ENCODE measurements at places on chromosomes 4 and X.

GRCh38 chrX:70219938-70220764 is 14.3 kb upstream of the AWAT1 start:
- DNase-seq: no peak

GRCh38 chr4:121885115-121885514 is 14.8 kb upstream of the BBS7 start:
- DNase-seq: no peak

DNA sequence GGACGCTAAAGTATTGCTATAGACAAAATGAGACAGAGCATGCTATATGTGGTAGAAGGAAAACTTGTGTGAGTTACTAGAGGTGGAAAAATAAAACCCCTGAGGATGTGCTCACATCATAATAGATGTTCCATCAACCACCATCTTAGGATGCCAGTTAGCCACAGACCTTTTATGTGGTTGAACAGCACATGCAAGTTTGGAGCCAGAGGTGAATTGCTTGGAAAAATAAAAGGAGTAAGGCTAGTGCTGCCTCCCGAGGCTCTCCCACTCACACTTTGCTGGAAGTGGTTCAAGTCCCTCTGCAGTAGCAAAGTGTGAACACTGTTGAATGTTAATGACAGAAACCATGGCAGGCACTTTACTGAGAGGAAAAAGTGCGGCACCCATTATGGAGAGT is 39.4 kb upstream of the PPARGC1A start:
- no peak for DNase-seq

DNA sequence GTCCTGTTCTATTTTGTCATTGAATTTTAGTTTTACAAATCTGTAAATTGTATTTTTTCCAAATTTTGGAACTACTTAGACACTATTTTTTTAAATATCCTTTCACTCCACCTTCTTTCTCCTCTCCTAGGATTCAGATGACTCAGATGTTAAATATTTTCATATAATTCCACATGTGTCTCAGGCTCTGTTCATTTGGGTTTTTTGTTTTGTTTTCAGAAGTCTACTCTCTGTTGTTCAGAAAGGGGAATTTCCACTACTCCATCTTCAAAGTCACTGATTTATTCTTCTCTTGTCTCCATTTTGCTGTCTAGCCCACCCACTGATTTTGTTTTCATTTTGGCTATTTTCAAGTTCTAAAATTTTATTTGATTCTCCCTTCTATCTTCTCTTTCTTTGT is 264.0 kb upstream of the SLIT2 start:
- peak; percentile 58 for DNase-seq

GRCh38 chr4:104860238-104861123 is 286.2 kb upstream of the TET2 start:
- DNase-seq: peak; percentile 46

DNA sequence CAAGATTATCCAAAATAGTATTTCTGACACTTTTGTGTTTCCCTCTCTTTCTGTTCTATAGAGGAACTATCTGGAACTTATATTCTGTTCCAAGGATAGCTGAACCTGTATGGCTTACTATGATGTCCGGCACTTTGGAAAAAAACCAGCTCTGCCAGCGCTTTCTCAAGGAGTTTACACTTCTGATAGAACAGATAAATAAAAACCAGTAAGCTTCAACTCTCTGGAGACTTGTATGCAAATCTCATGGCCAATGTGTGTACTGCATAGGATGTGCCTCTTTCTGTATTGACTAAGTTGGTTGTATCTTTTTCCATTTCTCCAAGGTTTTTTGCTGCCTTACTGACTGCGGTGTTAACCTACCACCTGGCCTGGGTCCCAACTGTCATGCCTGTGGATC is 92.5 kb downstream of the FNIP2 start:
- DNase-seq: no peak

- no peak for DNase-seq
Observed at GRCh38 chrX:76850851-76851250, 423.3 kb downstream of the MAGEE1 start.

DNA sequence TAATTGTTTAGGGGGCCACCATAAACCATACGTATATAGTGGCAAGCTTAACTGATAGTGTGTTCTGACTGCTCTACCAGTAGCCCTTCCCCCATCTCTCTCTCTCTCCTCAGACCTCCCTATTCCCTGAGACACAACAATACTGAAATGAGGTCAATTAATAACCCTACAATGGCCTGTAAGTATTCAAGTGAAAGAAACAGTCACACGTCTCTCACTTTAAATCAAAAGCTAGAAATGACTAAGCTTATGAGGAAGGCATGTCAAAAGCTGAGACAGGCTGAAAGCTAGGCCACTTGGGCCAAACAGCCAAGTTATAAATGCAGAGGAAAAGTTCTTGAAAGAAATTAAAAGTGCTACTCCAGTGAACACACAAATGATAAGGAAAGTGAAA is 78.0 kb downstream of the PRDM5 start:
- DNase-seq: no peak

DNA sequence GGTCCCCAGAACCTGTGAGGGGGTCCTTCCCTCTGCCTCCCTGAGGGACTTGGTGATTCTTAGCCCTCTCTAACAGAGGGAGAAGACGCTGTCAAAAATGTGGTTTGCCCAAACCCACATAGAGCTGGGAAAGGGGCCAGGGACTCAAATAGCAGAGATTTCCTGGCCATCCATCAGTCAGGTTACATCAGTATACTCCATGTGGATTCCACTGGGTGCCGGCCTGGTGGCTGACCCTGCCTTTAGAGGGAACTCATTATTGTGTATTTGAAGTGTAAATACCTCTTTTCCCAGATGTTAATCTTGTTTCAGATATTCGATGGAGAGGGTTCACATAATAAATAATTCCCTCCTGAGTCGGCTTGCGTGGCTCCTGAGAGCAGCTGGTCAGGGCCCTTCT is 130.3 kb downstream of the TBL1X start:
- DNase-seq: no peak

- no peak for DNase-seq
Observed at GRCh38 chrX:133056341-133056740, 40.6 kb downstream of the USP26 start.

DNA sequence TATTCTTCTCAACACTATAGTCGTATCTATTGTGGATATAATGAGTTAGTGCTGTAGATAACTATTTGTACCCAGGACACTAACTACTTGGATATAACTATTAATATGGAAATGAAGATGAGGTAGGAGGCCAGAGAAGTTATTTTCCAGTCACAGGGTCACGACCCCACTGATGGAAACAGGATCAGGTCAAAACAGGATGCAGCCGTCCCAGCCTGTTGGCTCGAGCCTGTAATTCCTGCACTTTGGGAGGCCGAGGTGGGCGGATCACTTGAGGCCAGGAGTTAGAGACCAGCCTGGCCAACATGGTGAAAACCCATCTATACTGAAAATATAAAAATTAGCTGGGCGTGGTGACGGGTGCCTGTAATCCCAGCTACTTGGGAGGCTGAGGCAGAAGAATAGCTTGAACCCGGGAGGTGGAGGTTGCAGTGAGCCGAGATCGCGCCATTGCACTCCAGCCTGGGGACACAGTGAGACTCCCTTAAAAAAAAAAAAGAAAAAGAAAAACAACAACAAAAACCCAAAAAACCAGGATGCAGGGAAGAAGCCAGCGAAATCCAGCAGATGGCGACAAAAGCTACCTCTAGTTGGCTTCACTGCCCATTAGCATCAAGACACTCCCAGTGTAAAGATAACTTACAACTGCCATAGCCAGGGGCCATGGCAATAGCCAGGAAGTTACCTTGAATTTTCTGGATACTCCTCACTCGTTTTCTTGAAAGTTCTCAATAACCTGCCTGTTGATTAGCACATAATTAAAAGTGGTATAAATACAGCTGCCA is 37.9 kb upstream of the NKAP start:
- no peak for DNase-seq

- DNase-seq: no peak
Observed at GRCh38 chr4:172411149-172411548, 597.9 kb downstream of the GALNTL6 start.

GRCh38 chr4:91734682-91735081 is 569.1 kb upstream of the GRID2 start:
- DNase-seq: no peak

DNA sequence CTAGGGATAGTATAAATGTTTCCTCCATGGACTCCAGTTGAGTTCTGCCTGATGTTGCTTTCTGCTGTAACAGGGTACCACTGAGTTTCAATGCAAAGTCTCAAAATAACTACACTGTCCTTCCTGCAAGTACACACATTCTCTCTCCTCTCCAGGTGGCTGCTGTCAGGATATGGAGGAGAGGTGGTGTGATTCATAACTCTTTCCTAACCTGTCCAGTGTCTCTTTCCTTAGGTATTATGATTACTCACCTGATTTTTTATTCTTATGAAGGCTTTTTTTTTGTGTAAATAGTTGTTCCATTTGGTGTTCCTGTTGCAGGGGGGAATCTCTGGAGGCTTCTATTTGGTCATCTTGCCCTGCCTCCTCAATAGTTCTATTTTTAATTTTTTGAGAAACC is 39.8 kb upstream of the POF1B start:
- DNase-seq: no peak

- DNase-seq: no peak
Observed at GRCh38 chr4:38365261-38365660, 298.7 kb upstream of the KLF3 start.

DNA sequence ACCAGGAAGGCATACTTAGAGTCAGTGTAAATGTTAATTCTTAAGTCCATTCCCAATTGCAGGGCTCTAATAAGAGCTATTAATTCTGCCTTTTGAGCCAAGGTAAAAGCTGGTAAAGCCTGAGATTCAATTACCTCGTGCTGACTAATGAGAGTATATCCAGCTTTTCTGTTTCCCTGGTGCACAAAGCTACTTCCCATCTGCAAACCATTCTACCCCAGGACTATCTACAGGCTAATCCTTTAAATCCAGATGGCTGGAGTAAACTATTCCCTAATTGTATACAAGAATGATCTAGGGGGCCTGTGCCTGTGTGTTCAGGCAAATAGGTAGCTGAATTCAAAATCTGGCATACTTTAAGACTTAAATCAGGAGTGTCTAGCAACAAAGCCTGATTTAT is 365.0 kb downstream of the GPM6A start:
- no peak for DNase-seq

DNA sequence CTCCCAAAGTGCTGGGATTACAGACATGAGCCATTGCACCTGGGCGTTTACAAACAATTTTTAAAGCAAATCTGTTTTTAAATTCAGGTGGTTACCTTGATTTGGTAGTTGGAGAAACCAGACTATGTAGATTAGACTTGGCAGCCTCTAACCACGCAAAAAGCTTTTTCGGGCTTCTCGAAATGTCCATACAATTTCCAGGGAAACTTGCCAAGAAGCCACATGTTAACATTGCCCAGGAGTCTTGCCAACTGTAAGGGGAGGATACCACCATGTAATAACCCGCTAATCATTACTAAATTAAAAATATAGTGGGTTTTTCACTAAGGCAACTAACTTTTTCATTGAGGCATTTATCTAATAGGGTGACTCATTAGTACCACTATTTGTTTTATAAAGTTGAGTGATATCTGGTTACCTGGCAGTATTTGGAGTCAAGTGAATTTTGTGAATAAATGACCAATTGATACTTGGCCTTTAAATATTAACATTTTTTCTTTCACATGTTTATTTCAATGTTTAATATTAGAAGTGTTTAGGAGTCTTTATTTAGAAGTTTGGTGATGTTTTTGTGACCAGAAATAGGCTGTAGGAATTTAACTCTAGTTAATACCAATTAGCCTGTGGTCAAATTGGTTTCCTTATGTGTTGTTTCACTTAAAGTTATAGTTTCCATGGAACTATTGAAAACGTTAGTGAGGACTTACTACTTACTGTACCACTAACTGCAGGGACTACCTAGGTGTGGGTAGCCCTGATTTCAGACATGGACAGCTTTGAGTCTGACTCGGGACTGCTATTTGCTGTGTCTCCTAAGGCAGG is 61.3 kb downstream of the CLDN34 start:
- DNase-seq: no peak

- no peak for DNase-seq
Observed at GRCh38 chr4:8152090-8152864, 6.3 kb downstream of the ABLIM2 start.

GRCh38 chr4:3241898-3242524 is 6.9 kb upstream of the MSANTD1 start:
- DNase-seq: peak; percentile 22

- DNase-seq: no peak
Observed at GRCh38 chr4:13615161-13615560, 12.4 kb downstream of the BOD1L1 start.

DNA sequence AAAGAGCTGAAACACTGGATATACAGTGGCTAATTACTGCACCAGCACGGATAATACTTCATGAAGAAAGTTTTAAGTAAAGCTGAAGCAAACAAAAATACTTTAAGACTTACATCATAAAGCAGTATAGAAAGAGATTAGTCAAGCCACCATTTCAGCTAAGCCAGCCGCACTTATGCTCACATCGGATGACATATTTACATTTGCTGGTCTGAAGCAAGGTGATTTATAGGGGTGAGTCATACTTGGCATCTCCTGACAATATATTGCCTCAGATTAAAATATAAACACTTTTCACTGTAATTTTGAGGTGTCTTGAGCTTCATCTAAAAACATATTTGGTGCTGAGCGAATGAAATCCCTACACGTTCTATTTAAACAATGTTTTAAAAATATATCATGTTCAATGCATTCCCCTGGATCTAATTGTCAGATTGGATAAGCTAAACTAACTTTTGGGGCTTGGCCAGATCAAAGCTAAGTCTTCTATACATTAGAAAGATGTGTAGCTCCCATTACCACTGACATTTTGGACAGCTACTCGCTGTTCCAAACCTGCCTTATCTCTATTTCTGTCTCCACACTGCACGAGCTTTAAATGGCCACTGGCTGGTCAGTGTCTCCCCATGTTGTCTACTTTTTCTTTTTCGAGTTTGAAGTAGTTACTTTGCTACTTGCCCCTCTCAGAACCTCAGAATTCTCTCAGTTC is 103.2 kb downstream of the VCX2 start:
- no peak for DNase-seq

DNA sequence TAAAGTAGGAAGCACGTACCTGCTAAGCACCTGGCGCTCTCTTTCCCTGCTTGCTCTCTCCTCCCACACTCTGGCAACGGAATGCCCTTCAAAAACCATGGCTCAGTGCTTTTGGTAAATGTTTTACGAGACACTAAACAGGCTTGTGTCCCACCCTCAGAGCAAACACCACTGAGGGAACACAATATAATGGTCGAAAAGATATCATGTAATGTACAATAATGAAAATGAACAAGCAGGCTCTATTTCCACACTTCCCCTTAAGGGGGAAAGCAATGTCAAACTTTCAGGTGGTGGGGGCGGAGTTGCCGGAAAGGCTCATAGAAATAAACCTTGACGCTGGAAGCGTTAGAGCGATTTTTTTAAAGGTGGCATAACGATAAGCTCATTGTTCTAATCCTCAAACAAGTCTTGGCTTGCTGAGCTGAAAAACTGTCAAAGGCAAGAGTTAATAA is 115.1 kb downstream of the RBM47 start:
- no peak for DNase-seq
